Right ventricle myocardium inferior (tissue), 1 donor: ENCODE measurements at places on chromosomes 11 and 22. TPM values are rescaled to one million over a fixed set of nuclear protein-coding genes. Genes with fewer than 3 reads are reported as not detected.

DNA sequence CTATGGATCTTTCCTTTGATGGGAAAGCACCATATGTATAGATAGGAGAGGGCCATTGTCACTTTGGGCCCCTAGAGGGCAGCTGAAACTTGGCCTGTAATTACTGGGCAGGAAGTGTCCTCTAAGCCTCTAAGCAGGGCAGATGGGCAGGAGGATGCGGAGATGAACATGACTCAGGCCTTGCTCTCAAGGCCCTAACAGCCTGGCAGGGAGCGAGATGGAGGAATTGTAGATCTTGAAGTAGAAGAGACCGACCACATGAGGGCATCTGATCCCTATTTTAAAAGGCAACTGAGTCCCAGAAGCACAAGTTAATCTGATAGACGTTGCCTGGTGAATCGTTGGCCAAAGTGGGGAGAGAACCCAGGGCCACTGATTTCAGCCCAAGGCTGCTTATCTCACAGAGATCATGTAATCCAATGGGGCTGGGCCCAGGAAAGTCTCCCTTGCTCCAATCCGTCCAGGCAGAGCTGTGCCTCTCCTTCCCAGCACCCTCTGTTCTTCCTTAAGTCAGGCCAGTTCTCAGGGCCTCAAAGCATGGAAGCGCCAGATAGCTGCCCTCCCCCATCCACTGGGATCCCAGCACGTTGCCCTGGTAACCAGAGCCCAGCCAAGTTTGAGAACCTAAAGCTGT is 2.5 kb upstream of the SEPTIN3 start:
- no peak for DNase-seq

GRCh38 chr11:57571606-57572005 is 4.1 kb upstream of the UBE2L6 start:
- DNase-seq = no peak

The HIPK3 gene
- 285 TPM for total RNA-seq

The MS4A6A gene
- 64.0 TPM for total RNA-seq

DNA sequence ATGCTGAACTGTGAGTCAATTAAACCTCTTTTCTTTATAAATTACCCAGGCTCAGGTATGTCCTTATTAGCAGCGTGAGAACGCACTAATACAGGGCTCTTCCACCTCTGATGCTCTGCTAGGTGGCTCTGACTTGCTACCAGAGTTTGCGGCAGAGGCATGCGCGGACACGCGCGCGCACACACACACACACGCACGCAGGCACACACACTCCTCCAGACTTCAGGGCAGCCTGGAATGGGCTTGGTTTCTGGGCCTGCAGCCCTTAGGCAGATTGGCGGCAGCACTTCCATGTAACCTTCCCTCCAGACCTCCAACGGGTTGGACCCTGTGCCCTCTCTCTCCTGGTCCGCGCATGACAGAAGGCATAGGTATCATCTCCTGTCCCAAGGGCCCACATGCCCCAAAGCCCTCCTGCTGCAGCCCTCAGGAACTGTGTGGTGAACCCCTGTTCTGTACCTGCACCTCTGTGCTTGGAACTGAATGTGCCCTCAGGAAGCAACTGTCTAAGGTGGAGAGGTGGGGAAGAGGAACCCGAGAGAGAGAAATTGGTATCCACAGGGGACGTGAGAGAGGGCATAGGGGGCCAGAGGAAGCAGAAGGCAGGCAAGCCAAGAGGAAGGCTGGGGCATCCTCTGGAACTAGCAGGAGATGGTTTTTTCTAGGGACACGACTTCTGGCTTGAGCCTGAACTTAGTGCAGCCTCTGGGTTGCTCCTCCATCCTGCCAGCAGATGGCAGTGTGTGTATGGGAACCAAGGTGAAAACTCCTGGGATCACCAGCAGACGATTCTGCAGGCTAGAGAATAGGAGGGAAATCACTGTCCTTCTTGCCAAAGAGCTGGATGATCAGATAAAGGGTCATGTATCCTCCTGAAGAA is 23.4 kb upstream of the RIC3 start:
- no peak for DNase-seq

GRCh38 chr11:47186076-47186699 is at the start of gene PACSIN3:
TSS of gene PACSIN3 (minus strand) at chr11:47186434. CDS start at chr11:47182727, 3,707 bp downstream.
- DNase-seq = peak; percentile 81

The SLC15A3 gene
- 20.8 TPM for total RNA-seq

- DNase-seq = no peak
Observed at GRCh38 chr11:75474878-75475766, 42.1 kb upstream of the KLHL35 start.

DNA sequence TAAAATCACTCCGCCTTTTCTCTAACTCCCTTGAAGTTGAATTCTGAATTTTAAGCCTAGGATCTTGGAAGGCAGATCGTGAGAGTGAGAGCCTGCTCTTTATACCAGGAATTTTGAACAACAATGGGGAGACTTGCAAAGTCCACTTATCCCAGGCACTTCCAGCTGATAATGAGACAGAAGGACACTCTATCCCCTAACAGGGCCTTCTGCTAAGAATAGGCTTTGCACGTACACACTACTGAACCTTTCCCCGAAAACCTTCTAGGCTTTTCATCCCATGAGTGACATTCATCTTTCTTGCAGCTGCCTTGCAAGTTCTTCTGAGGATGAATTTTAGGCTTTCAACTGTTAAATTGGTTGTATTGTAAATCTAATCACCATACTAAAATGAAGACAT is 44.0 kb upstream of the WT1 start:
- no peak for DNase-seq

GRCh38 chr22:16957781-16958180 is 50.2 kb downstream of the GAB4 start:
- no peak for DNase-seq

The UBQLN3 gene
- total RNA-seq = not detected

The PHETA2 gene
- total RNA-seq = 6.2 TPM

DNA sequence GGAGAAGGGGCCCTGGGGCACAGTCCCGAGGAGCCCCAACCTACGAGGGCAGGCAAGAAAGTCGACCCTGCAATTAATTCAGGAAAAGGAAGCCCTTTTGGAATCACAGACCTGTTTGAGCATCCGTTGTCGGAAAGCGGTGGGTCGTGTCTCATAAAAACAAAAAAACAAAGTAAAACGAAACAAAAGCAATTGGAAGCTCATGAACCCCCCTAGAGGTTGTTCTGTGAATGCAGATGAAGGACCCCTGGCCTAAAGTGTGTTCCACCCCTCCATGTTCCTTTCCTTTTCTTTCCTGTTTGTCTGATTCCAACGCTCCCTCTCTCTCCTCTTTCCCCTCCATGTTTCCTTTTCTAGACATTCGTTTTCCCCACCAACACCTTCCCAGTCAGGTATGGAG is 203.7 kb downstream of the GRIK4 start:
- no peak for DNase-seq

DNA sequence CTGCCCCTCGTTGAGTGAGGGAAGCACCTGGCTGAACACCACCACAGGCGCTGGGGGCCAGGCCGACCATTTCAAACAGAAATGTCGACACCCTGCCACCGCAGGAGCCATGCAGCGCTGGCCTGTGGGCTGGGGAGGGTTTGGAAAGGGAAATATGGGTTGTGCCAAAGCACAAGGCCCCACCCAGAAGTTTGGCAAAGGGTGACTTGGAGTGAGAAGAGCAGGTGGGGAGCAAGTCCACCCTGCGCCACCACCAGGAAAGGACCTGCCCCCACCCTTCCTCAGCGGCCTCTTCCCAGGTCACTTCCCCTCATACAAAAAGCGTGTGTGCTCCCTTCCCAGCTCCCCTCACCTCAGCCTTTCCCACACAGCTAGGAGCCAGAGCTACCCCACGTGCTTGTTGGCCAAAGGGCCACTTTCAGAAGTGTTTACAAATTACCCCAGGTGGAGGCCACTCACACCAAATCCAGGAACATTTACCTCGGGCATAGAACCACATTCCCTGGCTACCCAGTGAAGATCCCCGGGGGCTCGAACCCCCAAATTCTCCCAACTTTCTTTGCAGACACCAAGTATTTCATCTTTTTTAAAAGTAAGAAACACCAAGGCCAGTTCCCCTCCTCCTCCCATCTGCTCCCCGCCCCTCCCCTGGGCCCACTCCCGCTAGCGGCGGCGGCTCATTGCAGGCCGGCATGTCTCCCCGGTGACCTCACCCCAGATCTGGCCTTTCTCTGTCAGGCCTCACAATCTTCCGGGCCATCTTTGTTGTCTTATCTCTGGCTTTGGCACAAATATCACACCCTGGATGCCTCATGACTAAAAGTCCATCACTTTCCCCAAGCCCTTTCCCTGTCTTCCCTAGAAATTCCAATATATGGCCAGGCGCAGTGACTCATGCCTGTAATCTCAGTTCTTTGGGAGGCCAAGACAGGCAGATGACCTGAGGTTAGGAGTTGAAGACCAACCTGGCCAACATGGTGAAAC is 20.5 kb upstream of the SCGB1A1 start:
- DNase-seq = peak; percentile 78

GRCh38 chr22:46116491-46116958 is 33.8 kb upstream of the PPARA start:
- DNase-seq = peak; percentile 96

DNA sequence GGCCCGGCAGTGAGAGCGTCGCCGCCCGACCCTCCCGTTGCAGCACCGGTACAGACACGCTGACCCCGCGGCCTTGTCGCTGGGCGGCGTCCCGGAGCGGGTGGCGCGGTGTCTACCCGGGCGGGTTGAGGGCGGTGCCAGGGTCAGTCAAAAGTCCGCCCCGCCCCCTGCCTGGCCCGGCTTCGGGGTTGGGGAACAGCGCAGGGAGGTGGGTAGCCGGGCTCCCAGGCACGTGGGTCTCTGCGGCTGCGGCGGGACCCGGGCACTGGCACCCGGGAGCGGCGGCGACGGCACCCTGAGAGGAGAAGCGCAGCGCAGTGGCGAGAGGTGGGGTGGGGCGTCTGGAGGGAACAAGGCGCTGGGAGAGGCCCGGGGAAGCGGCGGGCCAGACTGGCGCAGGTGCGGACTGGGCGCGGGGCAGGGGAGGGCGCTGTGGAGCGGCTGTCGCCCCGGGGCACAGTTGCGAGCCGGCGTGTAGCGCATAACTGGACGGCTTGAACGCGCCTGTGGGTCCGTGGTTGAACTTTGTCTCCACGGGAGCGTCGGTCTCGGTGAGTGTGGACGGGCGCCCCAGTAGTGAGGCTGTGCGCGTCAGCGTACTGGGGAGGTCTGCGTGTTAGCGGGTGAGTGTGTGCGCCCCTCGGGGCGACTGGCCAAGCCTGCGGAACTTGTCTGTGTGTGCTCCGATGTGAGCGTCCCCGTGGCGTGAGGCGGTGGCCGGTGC is at the start of gene P2RY2:
Gene P2RY2, plus strand, starts transcription at position 176 of the 724 bp plus-strand sequence. CDS start 15,879 bp downstream, outside the sequence.
- peak; percentile 95 for DNase-seq

The CSRP3 gene
- total RNA-seq = 1,720 TPM

DNA sequence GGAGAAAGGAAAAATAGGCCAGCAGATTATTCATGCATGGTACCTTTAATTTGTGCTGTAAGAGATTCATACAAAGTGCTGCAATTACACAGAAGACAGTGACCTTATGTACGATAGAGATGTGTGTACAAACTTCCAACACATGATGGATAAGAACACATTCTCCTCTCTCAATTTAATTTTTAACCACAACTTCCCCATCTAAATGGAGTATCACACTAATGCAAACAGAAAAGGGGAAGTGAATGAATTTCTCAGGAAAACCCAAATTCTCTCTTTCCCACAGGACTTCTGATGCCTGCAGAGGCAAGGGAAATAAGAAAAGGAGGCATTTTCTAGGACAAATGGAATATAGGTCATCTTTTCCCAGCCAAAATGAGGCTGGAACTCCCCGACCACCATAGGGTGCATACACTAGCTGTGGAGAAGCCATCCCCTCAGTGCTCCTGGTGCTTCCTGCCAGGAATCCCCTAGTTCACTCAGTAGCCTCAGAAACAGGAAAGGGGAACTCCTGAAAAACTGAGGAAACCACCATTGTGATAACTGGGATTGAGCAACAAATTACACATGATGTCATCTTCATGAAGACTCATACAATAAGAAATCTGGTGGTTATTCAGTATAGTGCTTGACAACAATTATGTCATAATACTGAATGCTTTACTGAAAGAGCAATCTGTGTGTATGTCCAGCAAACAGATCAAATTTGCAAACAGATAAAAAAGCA is 22.4 kb downstream of the MMP10 start:
- no peak for DNase-seq

- no peak for DNase-seq
Observed at GRCh38 chr11:124867700-124868099, 2.5 kb downstream of the ROBO3 start.

DNA sequence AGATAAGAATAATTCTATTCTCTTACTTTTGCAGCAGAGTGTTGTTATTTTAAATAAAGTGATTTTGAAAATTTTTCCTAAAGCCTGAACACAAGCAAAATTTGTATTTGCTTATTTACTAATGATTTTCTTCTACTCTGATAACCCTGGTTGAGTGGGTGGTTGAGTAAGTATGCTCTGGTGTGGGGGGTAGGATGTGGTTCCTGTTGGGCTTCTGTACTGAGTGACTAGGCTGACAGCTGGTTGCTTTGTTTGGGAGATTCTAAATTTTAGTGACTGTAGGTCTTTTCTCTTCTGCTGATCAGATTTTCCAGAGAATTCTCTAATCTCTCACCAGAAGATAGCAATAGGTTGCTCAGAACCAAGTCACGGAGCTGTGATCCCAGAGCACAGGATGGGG is 61.6 kb downstream of the METTL15 start:
- DNase-seq = no peak

The MALAT1 gene
- 5,781 TPM for total RNA-seq

The RGL4 gene
- total RNA-seq = not detected

- no peak for DNase-seq
Observed at GRCh38 chr11:126403658-126404057, 48.2 kb downstream of the ST3GAL4 start.

The INS gene
- total RNA-seq = not detected

GRCh38 chr11:102517670-102518069 is 12.9 kb downstream of the MMP7 start:
- no peak for DNase-seq

- DNase-seq = peak; percentile 15
Observed at GRCh38 chr22:17228725-17229126, 9.5 kb upstream of the ADA2 start.

GRCh38 chr11:63770763-63771162 is 2.2 kb upstream of the ZFTA start:
- DNase-seq = no peak

DNA sequence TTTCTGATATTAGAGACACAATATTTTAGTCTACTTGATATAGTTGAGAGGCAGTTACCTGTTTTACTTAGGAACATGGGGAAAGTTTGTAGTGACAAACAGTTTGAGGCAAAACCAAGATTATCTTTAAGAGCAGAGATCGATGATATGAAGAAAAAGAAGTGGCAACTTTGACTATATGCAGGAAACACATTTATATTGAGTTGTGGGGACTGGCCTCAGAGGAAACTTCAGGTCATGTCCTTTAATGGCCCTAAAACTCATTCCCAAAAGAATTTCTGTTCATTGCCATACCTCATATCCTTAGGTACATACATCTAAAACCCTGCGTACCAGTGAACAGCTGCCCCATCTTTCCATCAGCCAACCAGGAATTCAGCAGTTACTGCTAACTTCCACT is 4.5 kb downstream of the HBG1 start:
- DNase-seq = no peak

GRCh38 chr22:30247974-30248373 is 1.4 kb upstream of the LIF start:
- DNase-seq = peak; percentile 26
